ENCODE measurements at places on chromosomes 3 and 15.

GRCh38 chr15:96197721-96198120, 132.8 kb upstream of the NR2F2 start:
- no peak for DNase-seq

GRCh38 chr15:40037721-40038120, 1.3 kb downstream of the SRP14 start:
- DNase-seq: no peak

- DNase-seq: no peak
These were observed 43.9 kb downstream of the HEG1 start for GRCh38 chr3:125011941-125012340.

- DNase-seq: peak; percentile 11
These were observed 235.1 kb downstream of the UACA start for GRCh38 chr15:70528270-70528706.

- no peak for DNase-seq
These were observed 249.0 kb downstream of the ISL2 start for GRCh38 chr15:76585576-76585897.

DNA sequence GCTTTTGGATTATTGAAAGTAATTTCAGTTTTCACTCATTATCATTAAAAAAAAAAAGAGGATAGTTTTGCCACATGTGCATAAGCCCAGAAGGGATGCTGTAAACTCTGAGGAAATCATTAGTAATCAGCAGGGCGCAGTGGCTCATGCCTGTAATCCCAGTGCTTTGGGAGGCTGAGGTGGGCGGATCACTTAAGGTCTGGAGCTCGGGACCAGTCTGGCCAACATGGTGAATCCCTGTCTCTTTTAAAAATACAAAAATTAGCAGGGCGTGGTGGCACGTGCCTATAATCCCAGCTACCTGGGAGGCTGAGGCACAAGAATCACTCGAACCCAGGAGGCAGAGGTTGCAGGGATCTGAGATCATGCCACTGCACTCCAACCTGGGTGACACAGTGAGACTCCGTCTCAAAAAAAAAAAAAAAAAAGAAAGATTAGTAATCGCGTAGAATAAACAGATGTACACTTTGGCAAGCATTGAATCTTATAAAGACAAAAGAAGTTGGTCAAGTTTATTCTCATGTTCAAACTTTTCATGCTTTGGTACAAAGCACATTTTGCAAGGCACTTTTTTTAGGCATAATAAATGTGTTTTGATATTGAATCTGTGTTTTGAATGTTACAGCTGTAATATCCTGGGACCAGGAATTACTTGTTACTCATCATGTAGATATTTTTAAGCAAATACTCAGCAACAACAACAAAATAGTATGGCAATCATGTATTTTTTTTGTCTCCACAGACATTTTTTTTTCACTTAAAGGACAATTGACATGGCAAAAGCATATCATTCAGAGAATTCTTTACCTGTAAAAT, 93.2 kb upstream of the AGTR1 start:
- DNase-seq: no peak

- no peak for DNase-seq
These were observed 99.8 kb downstream of the TRIM69 start for GRCh38 chr15:44836094-44836493.

GRCh38 chr3:100635273-100635701, 25.9 kb downstream of the ADGRG7 start:
- DNase-seq: no peak

DNA sequence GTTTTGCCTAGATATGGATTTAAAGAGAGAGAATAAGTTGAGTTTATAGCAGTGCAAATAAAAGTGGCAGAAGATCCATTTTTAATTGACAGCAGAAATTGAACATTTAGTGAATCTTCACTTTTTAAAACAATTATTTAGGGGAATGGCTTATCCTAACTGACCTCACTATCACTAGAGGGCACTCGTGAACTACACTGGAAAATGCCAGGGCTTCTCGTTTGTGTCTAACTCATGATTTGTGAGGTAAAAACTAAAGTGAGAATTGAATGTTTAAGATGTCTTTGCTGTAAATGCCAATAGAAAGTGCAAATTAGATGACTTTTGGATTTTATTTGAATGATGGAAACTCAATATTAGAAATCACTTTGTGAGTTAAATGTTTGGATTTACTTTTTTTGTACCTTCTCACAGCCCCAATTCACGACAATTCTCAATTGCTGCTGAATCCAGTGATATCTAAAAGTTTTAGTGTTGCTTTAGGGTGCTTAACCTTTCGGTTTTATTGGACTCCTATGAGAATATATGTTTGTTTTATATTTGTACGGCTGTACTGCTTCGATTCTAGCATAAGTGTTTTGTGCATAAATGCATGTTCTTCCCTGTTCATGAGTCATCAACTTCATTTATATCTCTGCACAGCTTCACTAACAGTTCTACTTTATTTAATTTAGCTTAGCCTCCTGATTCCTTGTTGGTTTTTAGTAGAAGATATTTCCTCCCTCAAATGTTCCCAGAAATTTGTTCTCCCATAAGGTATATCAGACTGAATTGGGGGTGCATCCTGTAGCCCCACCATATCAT, 462.1 kb downstream of the MFSD1 start:
- DNase-seq: peak; percentile 31

DNA sequence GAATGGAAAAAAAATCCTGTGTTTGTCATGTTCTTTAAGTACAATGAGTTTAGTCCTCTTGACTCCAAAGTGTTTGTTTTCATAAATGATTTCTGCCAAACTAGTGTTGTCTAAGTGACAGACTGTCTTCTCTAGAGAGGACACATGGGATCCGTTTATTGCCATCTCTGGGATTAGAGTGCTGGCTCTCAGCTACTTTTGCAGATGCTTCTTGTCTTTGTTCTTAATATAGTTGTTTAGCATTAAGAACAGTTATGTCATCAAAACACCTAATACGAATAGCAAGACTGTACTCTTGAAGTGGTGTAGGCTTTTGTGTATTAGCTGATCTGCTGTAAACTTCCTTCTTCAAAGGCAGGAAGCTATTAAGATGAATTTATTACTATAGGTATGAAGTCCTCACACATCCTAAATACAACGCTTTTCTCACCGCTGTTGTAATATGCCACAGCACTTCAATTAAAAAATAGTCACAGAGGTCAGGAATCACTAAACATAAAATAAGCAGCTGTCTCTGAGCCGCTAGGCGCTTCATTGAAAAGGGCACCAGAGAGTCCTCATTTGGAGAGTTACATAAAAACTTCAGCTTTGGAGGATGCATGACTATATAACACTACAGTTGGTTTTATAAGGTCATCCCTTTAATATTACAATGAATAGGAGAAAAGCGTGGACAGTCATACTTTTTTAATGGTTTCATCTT, 128.3 kb upstream of the ZNF385D start:
- DNase-seq: no peak

- peak; percentile 60 for DNase-seq
These were observed 5.2 kb downstream of the SETD5 start for GRCh38 chr3:9402410-9403228.

DNA sequence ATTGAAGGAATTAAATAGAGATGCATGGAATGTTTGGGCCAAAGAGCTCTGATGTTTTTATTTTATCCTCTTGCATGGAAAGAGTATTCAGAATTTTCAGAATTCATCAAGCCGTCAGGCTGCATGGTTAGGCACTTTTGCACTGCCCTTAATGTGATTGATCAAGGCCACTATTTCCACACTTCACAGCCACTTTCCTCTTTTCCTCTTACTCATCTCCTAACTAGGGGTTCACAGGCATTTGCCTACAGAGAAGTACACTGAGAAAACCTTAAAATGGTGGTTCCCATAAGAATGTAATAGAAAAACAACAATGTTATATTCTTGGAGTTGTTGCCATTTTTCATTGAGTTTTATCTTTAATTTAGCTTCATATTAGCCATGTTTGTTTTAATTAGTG, 10.9 kb downstream of the SLC35A5 start:
- DNase-seq: no peak

- DNase-seq: no peak
These were observed 70.2 kb upstream of the CHD2 start for GRCh38 chr15:92829875-92830274.

- DNase-seq: peak; percentile 88
These were observed 11.4 kb upstream of the SLC6A6 start for GRCh38 chr3:14391033-14391432.

- DNase-seq: no peak
These were observed 132.0 kb downstream of the EEFSEC start for GRCh38 chr3:128285042-128285966.

- DNase-seq: no peak
These were observed 10.6 kb downstream of the ARHGEF26 start for GRCh38 chr3:154131830-154132229.

DNA sequence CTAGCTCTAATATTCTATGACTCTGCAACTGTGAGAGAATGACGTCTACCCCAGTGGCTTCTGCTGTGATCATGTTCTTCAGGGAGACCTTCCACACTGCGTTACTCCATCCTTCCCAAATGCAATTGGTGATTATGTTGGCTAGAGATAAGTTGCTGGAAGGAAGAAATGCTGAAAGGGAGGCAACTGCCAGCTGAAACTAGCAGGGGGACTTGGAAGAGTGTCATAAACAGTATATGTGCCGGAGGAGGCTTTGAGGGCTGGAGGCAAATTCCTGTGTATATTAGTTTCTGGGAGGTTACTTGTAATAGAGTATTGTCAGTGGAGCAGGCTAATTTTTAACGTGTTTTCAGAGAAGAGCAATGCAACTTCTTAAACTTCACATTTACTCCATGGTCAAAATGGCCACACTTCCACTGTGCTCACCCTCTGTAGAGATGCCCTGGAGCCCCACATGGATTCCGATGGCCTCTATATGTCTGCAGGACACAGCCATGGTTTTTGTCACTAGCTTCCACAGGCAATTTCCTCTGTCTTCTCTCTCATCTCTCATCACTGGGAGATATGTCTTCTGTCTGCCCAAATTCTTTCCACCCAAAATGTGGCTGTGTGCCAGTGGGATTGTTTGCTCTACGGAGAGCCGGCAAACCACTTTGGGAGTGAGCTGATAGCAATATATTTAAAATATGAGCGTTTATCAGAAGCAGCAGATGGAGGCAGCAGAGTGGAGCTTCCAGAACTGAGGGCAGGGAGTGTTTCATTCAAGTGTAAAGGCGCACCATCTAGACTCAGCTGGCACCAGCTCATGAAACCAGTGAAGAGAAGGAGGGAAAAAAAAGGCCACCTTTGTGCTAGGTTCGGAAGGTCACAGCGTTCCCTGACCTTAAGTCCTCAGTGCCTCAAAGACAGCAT, 13.3 kb upstream of the CD47 start:
- peak; percentile 9 for DNase-seq

GRCh38 chr3:31962801-31963205, 18.3 kb downstream of the OSBPL10 start:
- DNase-seq: no peak

GRCh38 chr3:29694783-29695182, 413.9 kb downstream of the RBMS3 start:
- DNase-seq: no peak

DNA sequence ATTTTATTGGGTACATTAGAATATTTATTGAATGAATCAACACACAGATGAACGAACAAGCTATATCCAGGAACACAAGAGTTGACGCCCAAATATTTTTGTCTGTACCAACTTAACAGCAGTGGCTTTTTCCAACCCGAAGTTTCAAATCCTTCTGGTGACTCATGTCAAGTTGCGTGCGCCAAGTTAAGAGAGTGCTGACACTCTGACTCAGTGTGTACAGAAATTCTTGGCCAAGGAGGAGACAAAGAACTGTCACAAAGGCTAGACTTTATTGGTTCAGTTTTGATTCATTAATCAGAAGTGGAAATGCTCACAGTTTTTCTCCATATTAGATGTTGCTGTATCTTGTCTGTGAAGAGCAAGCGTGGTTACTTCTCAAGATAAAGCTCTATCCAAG, 59.6 kb upstream of the TSC22D2 start:
- no peak for DNase-seq

DNA sequence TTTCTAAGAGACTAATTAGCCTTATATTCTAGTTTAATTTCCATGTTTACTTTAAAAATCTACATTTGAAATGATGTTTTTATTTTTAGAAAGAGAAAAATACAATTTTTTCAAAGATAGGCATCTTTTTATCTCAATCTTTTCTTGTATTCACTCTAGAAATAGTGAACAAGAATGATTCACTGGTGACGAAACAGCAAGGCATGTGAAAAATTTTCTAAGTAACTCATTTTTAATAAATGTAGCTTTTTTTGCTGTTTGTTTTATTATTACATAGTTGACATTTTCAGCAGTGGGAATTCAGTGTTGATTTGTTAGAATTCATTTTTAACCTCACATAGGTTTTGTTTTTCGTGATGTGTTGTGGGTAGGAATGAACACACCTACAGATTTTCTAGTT, 1226.4 kb downstream of the NSUN3 start:
- no peak for DNase-seq

DNA sequence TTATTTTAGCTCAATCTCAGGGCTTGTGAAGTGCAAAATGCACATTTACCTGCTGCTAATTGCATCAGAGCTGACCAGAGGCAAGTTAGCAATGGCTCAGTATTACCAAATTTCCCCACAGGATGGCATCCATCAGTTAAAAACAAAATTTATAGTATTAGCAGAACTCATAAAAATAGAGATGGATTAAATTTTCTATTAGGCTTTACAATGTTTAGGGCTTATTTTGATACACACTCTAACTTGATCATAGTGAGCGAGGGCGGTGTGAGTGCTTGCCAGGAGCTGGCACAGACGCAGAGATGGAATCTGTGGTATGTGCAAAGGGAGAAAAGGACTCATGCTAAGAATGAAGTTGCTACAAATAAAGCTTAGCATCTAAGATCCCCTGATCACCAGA, 241.0 kb downstream of the NSUN3 start:
- DNase-seq: no peak

GRCh38 chr3:176119826-176120225, 1077.5 kb downstream of the TBL1XR1 start:
- DNase-seq: no peak

- DNase-seq: no peak
These were observed 80.9 kb upstream of the PRTG start for GRCh38 chr15:55823699-55824340.

GRCh38 chr3:176568189-176568588, 629.1 kb downstream of the TBL1XR1 start:
- no peak for DNase-seq

DNA sequence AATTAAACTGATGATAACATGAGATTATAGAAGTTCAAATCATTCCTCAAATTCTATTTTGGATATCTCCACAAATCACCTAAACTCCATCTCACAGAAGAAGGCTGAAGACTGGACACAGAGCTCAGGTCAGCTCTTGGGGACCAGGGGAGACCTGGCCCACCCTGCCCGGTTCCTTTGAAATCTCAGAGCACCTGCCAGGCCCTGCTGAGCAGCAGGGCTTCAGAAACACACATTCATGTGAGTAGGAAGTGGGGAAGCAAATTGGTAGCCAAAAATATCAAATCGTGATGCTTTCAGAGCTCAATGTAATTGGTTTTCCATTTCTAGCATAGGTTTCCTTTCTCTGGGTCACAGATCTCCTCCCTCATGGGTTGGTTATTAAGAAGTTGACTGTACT, 76.2 kb downstream of the OCA2 start:
- no peak for DNase-seq

- no peak for DNase-seq
These were observed 535 bp downstream of the C2CD4B start for GRCh38 chr15:62164396-62165103.

- no peak for DNase-seq
These were observed 57.7 kb downstream of the LIPC start for GRCh38 chr15:58489289-58490085.

- peak; percentile 9 for DNase-seq
These were observed 20.3 kb downstream of the FAM98B start for GRCh38 chr15:38474155-38474757.

All from NCI-H345 (cell line).